ENCODE measurements at places on chromosomes 7 and 10. TPM values are rescaled to one million over a fixed set of nuclear protein-coding genes. Genes with fewer than 3 reads are reported as not detected.

DNA sequence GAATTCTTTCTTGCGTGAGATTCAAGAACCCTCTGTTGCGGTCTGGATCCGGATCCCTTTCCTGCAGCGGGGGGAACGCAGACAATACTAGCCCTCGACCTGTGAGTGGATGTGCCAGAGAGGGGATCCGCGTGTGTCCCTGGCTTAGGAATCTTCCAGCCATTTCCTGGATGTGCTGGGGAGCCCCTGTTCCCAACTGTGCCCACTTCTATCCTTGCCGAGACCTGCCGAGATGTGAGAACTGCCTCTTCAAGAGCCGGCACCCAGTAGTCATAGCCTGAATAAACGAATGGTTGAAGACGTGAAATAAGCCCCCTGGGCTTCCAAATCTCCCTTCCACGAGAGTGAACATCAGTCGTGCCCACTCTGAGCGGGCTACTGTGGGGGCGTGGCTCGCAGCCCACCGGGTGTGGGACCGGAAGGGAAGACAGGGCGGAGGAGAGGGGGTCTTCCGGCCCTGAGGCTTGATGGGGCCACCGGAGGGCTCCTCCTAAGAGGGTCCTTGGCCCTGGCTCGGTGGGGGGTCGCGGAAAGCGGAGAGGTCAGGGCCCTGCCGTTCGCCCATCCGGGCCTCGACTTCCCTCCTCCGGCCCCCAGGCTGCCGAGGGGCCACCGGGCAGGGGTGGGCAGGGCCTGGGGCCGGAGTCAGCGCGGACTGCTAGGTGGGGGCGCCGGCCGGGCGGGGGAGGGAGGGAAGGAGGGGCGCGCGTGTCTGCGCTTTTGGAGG, 1.3 kb upstream of the CCDC136 start:
- no peak for DNase-seq

- no peak for DNase-seq
These were observed 115.8 kb downstream of the TMEM130 start for GRCh38 chr7:98753989-98754479.

GRCh38 chr7:125878235-125878956, 948.8 kb upstream of the POT1 start:
- no peak for DNase-seq

DNA sequence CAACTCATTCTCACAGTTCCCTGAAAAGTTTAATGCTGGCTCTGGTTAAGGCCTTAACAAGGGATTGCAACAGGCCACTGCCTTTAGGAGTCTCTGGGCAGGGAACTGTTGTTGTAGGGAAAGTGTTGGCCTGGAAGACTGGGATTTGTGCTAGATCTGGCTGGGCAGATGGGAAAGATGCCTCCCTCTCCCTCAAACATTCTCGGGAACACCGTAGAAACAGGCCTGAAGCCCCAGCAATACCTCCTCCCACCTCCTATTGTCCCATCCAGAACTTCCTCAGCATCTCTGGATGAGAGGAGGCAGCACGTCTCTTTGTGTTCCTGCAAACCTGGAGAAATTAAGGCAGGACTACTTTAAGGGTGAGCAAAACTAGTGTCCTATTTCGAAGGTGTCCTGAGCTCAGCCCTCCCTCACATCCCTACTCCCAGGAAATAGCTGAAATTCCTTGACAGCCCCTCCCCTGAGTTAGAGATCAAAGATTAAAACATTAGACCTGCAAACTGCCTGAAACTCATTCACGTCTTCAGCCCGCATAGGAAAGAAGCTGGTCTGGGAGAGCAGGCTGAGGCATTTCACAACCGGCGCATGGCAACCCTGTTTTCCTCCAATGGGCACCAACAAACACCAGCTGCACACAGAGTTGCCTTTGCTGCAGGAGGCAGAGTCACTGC, 10.9 kb upstream of the MAP3K8 start:
- DNase-seq = no peak

DNA sequence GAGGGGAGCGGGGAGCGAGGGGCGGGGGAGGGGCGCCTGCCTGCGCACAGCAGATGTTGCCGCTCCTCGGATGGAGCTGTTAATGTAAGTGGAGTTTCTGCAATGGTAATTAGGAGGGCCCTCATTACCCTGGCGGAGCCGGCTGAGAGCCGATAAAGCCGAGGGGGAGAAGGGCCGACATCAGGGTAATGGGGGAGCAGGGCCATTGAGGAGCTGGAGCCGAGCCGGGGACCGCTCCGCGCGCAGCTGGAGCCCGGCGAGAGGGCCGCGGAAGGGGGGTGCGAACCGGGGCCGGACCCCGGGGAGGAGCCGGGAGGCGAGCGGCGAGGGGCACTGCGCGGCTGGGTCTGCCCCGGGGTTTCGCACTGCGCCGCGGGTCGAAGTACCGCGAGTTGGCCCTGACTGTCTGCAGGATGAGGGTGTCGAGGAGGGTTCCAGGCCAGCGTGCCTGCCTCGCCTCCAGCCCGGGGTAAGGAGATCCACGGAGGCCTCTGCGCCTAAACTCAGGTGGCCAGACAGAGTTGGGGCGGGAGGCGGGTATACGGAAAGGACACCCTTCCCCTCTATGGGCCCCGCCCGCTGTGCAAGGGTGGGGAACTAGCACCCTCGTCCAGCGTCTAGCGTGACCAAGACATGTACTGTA, 55.0 kb upstream of the LBX1 start:
- no peak for DNase-seq

PAOX gene
- 3.5 TPM for polyA plus RNA-seq

DNA sequence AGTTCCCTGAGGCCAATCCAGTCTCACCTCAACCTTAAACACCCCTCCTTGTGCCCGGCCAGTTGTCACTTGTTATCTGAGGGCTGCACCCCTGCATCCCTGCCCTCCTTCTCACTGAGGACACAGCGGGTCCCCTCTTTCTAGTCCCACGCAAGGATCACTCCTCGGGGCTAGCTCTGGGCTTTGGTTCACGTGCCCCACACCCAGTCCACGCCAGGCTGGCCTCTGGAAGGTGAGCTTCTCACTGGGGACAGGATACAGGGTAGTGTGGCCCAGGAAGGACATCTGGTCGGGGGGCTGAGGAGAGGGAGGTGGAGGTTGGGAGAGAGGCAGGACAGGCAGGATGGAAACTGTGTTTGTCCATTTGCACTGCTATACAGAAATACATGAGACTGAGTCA, 25.5 kb downstream of the UPP1 start:
- no peak for DNase-seq

DNA sequence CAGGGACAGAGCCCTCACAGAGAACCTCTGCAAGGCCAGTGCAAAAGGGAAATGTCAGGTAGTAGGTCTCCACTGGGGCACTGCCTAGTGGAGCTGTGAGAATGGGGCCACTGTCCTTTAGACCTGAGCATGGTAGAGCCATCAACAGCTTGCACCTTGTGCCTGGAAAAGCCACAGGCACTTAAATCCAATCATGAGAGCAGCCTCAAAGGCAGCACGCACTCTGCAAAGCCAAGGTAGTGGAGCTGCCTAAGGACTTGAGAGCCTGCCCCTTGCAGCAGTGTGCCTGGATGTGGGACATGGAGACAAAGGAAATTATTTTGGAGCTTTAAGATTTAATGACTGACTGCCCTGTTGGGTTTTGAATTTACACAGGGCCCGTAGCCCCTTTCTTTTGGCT, 918.5 kb upstream of the POT1 start:
- DNase-seq = no peak

GRCh38 chr10:52249850-52250395, 64.2 kb upstream of the DKK1 start:
- DNase-seq = no peak

SLC26A3 gene
- not detected for polyA plus RNA-seq

GRCh38 chr10:43946445-43946844, 297.8 kb upstream of the ZNF32 start:
- no peak for DNase-seq

GRCh38 chr10:34294137-34294536, 521.0 kb downstream of the PARD3 start:
- no peak for DNase-seq

- no peak for DNase-seq
These were observed 47.3 kb downstream of the NKX6-2 start for GRCh38 chr10:132738454-132739224.

- DNase-seq = no peak
These were observed 105.9 kb downstream of the GPR26 start for GRCh38 chr10:123771877-123772644.

- DNase-seq = no peak
These were observed 23.1 kb upstream of the SDHAF3 start for GRCh38 chr7:97094284-97094930.

DNA sequence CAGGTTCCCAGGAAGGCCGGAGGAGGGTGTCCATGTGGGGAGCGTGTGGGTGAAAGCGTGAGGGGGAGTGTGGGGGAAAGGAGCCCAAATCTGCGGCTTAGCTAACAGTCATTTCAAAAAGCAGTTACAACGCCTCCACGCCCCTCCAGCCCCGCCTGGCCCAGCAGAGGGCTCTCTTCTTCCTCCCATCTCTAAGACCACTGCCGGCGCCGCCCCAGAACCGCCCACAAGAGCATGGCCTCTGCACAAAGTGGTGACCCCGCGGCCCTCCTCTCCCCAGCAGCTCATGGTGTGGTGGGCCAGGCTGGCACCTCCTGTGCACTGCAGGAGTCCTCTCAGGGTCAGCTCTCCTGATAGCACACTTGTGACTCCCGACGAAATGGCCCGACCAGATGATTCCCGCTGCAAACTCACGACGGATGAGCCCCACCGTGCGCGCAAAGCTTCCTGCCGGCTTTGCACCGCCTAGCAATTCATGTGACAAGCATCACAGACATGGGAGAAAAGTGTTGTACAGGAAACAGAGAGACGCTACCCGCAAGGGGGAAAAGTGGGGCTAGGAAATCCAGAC, 12.4 kb upstream of the HUS1 start:
- DNase-seq = no peak

OR2A7 gene
- 0.53 TPM for polyA plus RNA-seq

DNA sequence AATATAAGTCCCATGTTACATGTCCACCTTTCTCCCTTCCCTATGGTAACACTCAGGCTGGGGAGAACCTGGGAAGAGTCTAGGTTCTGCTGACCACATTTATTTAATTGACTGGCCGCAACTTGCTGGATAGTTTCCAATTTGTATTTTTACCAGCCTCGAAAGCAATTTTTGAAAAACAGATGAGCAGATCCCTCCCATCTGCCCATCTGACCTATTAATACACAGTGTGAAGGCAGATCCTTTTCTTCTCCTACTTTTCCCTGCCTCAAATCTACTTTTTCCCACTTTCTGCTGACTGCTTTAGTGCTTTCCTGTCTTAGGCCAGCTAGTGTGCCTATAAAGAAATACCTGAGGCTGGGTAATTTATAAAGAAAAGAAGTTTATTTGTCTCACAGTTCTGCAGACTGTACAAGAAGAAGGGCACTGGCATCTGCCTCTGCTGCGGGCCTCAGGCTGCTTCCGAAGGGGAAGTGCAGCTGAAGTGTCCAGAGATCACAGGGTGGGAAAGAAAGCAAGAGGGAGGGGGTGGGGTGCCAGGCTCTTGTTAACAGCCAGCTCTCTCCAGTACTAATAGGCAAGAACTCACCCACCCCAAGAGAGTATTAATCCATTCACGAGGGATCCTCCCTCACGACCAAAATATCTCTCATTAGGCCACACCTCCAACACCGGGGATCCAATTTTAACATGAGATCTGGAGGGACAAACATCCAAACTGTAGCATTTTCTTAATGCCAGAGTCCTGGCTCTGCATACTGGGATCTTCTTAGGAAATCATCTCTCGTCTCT, 336.0 kb upstream of the IGFBP3 start:
- no peak for DNase-seq

DNA sequence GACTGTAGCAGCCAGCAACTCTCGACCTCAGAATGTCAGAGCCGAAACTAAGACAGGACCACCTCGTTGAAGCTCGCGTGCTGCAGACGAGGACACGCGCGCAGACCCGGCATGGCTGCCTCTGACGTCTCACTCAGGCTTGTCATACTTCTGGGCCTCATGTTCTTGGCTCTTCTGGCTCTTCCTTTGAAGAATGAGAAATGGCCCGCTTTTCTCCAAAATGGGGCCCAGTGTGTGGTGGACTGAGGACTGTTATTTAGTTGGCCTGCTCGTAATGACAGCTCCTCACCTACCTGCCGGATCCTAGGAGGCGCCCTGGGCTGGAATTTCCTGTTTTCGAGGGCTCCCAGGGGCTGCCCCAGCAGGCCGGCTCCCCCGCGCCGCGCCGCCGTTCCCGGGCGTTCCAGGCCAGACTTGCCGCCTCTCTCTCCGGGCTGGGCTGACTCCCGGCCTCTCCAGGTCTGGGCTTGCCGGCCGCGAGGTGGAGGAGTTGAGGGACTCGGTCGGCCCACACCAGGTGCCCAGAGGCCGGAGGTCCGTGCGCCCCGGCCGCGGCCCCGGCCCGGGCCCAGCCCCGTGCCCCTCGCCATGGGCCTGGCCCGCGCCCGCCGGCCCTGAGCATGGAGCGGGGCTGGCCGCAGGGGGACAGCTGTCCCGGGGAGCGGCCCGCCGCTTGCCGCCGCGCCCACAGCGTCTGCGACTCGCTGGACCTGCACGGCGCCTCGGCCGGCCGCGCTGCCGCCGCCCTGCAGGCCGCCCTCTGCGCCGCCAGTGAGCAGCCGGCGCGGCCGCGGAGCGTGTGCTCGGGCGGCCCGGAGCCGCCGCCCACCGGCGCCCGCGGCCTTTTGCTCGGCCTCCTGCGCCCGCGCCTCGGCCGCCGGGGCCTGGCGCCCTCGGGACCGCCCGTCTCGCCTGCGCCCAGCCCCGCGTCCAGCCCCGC, 28.1 kb downstream of the AGAP3 start:
- no peak for DNase-seq

- no peak for DNase-seq
These were observed 888.7 kb upstream of the ZWINT start for GRCh38 chr10:57249615-57250281.

GRCh38 chr7:114943530-114943929, 21.6 kb downstream of the MDFIC start:
- no peak for DNase-seq

GRCh38 chr10:100209303-100209702, 20.1 kb downstream of the CHUK start:
- no peak for DNase-seq

DNA sequence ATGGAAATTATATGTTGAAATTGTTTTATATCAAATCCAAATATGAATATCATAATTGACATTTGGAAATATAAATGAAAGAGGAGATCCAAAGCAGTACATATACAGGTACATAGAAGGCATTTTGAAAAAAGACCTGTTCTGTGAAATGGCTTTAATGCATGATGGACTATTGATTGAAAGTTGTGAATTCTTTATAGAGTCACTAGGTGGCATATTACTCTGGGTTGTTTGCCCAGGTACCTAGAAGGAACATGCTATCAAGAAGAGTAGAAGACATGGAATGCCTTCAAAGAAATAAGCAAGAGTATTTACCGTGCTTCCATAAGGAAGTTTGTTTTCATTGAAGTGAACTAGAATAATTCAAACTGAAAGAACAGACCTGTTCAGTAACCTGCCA, 160.0 kb upstream of the ANK3 start:
- no peak for DNase-seq

TRIL gene
- polyA plus RNA-seq = not detected

GRCh38 chr7:2231992-2232765, 566 bp downstream of the MAD1L1 start:
- DNase-seq = no peak
